ENCODE measurements at places on chromosomes 5 and 9.

- DNase-seq = peak; percentile 73
Measured at GRCh38 chr5:65482736-65483545, 1.2 kb upstream of the ADAMTS6 start.

- no peak for DNase-seq
Measured at GRCh38 chr5:123151227-123151909, 62.3 kb downstream of the PRDM6 start.

GRCh38 chr5:123154886-123155445 lies 65.9 kb downstream of the PRDM6 start:
- no peak for DNase-seq

DNA sequence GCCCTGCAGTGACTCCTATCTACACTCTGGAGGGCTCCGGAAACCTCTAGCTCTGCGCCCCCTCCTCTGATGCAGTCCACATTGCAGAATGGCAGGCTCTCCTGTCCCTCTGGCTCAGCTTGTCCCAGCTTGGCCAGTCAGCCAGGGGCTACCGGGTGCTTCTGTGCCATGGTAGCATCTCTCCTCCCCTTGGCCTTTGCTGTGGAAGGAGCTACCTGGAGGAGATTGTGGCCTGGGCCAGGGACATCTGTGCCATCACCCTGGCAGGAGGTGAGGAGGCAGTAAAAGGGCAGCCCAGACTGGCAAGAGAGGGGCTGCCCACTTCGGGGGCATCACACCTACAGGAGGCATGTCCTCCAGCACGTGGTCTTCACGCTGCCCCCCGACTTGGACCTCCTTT lies 38.1 kb upstream of the FCN1 start:
- no peak for DNase-seq

DNA sequence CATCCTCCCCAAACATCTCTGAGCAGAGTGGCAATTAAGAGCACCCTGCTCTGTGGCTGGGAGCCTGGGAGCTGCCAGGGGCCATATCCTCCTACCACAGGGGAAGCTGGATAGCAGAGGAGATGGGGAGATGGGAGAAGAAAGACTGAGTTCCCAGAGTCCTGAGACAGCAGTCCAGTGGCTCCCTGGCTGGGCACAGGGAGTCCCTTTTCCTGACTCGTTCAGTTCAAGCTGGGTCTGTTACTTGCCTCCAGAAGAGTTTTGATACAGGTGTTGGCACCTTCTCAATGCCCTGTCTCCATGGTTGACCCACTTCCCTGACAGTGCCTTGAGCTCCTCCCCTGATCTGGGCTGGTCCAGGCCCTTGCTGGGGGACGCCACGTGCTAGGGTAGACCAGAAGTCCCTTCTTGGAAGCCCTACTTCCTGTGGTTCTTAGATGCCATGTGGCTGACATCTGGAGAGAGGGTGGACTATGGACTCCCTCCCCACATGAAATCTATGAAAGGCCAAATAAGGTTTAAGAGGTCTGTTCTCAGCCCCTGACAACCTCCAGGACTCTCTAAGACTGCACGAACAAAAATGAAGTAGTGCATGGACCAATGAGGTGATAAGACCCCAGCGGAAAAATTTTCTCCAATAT lies 166.2 kb downstream of the AUH start:
- DNase-seq = no peak

DNA sequence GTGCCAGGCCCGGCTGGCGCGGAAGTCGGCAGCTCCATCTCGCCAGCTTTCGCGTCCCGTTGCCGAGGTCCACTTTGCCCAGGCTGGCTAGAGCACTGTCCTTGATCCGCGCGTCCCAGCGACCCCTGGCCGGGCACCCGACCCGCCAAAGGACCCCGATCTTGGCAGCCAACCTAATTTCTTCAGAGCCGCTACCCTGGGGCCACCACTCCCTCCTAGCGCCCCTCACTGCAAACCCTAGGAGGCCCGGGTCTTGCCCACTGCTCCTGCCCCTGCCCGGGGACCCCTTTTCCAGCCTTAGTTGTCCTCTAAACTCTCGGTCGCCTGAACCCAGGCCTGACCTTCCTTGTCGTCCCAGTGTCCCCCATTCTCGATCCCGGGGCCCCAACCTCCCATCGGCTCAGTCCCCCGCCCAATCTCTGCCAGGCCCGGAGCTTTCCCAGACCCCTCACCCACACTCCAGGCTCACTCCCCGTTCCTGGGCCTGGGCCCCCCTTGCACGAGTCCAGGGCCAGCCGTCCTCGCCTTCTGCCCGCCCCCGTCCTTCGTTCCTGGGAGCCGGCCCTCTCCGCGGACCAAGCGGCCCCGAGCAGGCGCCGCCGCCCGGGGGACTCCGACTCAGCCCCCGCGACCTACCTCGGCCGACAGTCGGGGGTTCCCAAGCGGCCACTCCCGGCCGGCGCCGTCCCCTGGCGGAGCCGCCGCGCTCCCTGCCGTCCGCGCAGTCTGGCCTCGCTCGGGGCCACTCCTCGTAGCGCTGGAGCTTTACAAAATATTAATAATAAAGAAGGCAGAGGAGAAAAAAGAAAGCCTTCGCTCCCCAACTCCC lies 701 bp upstream of the LMX1B start:
- DNase-seq = peak; percentile 31

DNA sequence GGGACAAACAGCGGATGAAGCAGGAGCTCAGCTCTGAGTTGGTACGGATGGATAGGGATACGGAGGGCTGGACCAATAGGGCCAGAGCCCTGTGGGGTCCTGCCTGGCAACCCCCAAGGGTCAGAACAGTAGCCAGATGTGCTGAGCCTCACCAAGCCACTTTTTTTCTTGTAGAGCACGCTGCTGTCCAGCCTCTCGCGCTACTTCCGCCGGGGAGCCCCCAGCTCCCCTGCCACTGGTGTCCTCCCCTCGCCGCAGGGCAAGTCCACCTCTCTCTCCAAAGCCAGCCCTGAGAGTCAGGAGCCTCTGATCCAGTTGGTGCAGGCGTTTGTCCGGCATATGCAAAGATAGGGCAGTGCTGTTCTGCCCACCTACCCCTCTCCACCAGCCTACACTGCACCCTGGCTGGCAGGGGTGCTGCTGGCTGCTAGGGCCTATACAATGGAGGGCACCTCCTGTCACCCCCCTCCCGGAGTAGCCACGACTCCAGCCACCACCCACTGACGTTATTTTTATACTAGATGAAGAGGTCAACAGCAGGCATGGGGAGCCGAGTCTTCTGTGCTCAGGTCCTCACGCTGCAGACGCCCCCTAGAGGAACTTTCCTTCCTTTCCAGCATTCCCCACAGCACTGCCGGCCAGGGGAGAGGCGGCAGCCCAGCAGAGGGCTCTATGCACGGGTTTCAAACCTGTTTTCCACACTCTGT lies 21.6 kb downstream of the SH3GLB2 start:
- DNase-seq = peak; percentile 87

DNA sequence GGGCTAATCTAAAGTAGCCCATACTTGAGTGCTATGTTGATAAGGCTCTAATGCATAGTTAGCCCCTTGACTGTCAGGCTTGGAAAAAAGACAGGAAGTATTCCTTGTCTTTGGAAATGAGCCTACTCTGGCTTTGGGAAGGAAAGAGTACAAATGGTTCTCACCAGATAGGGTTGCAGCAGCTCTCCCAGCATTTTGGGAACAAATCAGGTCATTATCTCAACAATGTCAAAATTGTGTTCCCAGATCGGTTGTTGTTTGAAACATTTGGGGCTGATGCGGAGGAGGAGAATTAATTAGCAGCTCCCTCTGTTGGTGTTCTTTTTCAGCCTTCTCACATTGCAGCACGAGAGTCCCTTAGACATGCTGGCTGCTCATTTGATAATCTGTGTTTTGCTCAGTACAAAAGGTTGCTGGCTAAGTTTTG lies 294.7 kb upstream of the DMRT1 start:
- peak; percentile 15 for DNase-seq
